ENCODE measurements at places on chromosomes 16 and 17.

DNA sequence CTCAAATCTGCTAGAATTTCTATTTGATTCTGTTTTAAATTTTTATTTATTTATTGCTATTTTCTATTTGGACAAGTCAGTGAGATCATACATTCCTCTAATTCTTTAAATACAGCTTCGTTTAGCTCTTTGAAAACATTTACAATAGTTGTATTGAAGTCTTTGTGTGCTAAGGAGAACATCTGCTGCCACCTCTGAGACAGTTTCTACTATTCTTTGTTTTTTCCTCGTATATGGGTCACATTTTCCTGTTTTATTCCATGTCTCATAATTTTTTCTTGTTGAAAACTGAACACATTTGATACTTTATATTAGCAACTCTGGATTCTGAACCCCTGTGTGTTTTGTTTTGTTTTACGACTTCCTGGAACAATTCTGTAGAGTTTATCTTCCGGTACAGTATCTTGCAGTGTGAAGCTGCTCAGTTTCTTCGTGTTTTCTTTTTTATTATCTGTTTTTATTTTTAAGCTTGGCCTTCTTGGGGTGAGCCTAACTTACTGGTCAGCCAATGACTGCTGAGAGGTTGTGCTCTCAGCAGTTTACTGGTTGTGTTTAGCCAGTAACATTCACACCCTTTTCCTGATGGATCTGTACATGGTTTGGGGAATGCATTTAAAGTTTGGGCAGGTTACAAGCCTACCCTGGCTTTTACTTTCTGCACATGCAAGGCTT, 99.0 kb downstream of the CA4 start:
- DNase-seq: no peak

GRCh38 chr16:69938981-69939820, 11.9 kb upstream of the CLEC18A start:
- no peak for DNase-seq

DNA sequence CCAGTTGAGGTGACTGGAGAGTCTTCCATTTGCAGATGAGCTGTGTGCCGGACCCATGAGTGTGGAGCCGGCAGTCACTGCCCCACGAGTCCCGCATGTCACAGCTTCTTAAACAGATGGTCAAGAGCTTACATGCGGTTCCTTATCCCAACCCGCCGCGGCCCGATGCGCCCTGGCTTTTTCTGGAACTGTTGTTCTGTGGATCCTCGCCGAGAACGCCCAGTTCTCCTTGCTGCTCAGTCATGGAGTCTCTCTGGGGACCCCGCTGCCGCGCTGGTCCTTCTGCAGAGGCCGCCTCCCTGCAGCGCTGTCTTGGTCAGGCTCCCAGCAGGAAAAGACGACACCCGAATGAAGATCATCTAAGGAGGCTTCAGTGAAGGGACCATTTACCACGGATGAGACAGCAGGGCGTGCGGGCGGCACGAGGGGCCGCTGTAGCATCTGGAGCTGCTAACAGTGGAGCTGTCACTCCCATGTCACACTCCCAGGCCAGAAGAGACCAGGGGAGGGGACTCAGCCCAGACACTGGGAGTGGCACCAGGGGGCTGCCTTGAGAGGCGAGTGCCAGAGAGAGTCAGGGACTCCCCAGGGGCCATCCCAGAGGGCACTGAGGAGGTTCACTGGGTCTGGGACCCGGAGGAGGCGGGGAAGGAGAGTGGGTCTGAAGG, 10.8 kb upstream of the LGALS3BP start:
- no peak for DNase-seq

DNA sequence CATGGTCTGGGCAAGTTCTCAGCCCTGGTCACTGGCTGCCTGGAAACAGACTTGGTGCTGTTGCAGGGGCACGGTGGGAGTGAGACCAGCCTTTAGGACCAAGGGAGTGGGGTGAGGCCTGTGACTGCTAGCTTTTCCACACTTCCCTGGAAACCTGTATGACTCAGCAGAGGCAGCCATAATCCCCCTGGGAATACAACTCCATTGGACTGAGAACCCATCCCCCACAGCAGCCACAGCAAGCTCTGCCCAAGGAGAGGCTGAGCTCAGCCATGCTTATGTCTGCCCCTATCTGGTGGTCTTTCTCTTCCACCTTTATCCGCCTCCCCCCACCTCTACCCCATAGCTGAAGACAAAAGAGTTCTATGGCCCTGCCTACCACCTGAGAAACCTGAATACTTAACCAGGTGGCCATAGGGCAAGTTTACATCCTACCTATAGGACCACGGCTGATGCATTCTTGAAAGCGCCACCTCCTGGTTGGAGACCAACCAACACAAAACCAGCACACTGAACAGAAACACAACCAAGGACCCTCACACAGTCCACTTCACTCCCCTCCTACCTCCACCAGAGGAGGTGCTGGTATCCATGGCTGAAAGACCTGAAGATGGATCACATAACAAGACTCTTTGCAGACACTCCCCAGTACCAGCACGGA, 816.2 kb upstream of the SOX9 start:
- DNase-seq: no peak

DNA sequence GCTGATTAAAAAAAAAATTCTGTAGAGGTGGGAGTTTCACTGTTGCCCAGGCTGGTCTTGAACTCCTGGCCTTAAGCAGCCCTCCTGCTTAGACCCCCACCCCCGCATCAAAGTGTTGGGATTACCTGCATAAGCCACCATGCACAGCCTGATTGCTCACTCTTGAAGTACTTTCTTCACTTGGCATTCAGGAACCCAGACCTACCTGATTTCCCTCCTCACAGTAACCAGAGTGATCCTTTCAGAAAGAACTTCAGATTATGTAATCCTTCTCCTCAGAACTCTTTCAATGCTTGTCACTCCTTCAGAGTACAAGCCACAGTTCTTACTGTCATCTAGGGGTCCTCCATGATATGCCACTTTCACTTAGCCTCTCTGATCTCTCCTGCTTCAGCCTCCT, 1.4 kb downstream of the EFCAB13 start:
- no peak for DNase-seq

DNA sequence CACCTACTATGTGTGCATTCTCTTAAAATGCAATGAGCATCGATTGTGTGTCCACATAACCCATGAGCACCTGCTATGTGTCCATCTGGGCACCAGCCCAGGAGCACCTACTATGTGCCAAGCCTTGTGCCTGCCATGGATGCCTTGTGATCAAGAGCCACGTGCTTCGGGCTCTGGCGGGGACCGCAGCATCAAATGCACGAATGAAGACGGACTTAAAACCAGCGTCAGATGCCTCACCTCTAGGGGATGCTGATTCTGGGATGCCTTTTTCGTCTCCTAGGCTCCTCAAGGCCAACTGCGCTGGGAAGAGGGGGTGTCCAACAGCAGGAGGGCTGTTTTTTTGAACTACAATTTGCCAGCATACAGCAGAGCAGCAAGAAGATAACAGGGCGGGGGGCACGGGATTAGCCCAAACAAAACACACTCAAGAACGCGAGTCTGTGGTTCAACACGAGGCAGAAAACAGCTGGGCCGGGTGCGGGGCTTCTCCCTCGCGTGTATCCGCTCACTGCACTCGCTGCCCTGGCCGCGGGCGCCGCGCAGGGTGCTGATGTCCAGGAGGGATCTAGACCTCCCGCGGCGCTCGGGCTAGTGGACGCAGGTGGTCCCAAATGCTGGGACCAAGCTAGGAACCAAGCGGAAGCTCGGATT, 1.2 kb upstream of the GLIS2 start:
- DNase-seq: no peak

GRCh38 chr17:35988164-35988563, 1.6 kb upstream of the CCL14 start:
- DNase-seq: no peak

DNA sequence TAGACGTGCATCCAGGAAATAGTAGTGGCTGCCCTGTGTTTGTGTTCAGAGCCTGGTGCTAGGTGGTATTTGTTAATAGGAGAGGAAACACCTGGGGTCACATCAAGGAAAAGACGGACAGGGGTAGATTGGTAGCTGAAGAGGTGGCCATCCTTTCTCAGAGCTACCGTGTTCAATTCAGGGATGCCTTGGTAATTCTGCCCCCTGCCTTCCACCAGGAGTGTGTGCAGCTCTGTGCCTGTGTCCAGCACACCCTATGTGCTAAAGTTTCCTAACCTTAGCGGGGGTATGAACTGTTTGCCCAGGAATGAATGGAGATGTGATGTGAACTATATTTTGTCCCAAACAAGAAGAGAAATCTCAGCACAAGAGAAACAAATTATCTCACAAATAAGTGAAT, 174.1 kb upstream of the MPHOSPH6 start:
- no peak for DNase-seq

DNA sequence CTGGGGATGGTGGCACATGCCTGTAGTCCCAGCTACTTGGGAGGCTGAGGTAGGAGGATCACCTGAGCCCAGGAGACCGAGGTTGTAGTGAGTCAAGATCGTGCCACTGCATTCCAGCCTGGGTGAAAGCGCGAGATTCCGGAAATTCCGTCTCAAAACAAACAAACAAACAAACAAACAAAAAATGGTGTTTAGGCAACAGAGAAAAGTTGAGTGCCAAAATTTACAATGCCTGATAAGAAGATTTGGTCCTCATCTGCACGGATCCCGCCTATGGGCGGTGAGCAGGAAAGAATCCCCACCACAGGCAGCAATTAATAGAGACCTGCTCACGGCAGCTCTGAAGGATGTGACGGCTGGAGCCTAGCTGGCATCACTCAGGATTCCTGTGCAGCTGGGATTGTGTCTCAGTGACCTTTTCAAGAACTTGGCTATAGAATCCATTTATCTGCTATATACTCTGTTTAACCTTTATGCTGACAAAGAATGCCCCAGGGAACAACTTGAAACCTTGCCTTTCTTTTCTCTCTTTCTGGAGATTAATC, 14.0 kb upstream of the TEX2 start:
- DNase-seq: no peak

GRCh38 chr17:61144617-61145564, 254.8 kb upstream of the TBX2 start:
- no peak for DNase-seq

DNA sequence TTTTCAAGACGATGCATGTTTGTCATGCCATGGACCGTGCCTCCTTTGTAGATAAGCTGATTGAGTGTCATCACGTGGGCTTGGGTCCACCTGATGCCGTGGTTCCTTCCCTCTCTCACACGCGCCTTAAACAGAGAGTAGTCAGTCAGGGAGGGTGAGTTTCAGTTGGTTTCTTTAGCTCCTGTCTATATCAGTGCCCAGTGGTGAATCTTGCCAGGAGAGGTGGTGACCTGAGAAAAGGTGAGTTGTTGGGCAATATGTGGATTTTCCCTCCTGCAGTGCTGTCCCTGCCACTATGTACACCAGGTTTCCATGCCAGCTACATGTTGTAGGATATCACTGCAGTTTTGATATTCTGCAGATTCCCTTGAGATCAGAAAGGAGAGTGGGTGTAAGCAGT, 129.7 kb downstream of the LAT start:
- no peak for DNase-seq

- no peak for DNase-seq
Observed at GRCh38 chr16:20799599-20799998, 6.7 kb downstream of the ERI2 start.

- DNase-seq: no peak
Observed at GRCh38 chr16:54050459-54051210, 236.0 kb downstream of the IRX3 start.

DNA sequence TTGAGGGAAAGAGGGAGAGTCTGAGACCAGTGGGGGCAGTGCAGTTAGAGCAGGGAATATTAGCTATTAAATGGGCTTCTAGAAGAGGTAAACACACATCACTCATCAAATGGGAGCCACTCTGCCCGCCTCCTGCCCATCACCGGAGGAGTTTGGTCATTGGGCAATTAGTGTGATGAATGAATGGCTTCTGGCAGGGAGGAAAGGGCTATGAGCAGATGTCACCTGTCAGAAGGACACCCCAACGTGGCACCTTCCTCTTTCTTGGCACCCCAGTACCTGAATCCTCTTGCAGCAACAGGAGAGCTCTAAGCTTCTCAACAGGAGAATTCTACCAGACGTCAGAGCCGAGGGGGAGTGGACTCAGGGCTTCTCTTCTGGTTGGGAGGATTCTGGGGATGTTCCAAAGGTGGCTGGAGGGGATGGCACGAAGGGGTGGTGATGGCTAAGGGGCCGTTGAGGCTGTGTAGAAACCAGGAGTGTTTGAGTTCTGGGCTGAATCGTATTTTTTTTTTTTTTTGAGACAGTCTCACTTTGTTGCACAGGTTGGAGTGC, 11.0 kb downstream of the C1QTNF1 start:
- no peak for DNase-seq

- DNase-seq: no peak
Observed at GRCh38 chr17:40326832-40327199, 17.8 kb downstream of the RARA start.

- no peak for DNase-seq
Observed at GRCh38 chr17:19386974-19387920, at the start of gene MFAP4. Gene MFAP4 (minus strand): TSS chr17:19387190. CDS start chr17:19387155, 35 bp downstream.

- DNase-seq: no peak
Observed at GRCh38 chr16:29641561-29641960, 21.5 kb upstream of the SPN start.

GRCh38 chr16:58847902-58848661, 114.0 kb upstream of the GOT2 start:
- no peak for DNase-seq

DNA sequence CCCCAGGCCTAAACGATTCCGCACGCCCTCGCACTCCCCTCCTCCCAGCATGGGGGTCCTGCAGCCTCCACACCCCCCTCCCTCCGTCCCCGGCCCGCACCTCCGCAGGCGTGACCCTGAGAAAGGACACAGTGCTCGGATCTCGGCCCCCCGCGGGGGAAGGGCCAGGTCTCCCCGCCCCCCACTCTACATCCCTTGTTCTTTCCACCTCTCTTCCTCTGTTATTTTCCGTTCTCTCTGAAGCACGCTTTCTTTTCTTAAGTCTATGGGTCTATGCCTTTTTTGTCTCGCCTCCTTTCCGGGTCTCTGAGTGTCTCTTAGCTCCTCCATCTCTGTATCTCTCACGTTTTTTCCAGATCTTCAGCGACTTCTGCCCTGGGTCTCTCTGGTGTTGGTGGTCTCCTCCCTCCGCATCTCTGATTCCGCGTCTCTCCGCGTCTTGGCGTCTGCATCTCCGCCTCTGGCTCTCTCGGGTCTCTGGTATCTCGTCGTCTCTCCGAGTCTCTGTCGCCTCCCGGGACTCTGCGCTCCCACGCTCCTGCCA, 2.1 kb upstream of the HES7 start:
- no peak for DNase-seq

DNA sequence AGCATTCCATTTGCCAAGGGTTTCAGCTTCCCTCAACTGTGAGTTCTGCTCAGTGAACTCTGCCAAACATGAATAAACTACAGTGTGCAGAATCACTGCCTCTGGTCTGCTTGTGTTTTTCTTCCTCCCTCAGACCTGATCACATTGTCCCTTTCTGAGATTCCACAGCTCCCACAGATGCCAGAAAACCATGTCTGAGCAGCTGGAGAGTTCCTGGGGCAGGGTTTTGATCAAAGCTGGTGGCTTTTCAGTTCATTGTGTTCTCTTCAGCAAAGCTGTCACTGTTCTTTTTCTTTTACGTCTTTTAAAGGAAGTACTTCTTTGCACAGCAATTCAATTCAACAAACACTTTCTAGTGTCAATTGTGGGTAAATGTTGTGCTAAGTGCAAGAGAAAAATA, 555.8 kb downstream of the RBFOX1 start:
- no peak for DNase-seq

DNA sequence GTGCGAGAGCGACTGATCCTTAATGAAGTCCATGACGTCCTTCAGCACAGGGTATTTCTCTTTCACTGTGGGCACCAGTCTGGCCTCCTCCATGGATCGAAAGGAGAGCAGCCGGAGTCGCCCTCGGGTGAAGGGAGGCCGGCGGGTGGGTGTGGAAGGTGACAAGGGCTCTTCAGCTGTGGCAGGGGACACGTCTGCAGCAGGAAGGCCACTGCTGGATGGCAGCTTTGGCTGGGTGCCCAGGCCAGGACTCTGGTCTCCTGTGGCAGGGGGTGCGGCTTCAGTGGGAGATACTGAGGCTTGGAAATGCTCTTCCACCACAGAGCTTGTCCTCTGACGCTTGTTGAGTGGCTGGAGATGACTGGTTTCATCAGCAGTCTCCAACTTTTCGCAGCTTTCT, 78.5 kb downstream of the ZZEF1 start:
- DNase-seq: no peak

Data from stimulated activated CD8-positive, alpha-beta memory T cell treated with anti-CD3 and anti-CD28 coated beads, Interleukin-4, amount 100 ng/mL, for 1 hour (primary cell).